ENCODE measurements at places on chromosomes 6 and 20.

- no peak for DNase-seq
These were observed 95.5 kb downstream of the ARHGAP18 start for GRCh38 chr6:129614464-129614863.

- no peak for DNase-seq
These were observed 183.7 kb downstream of the MBOAT1 start for GRCh38 chr6:20028562-20028961.

GRCh38 chr6:166714581-166714980 lies 87.5 kb upstream of the RPS6KA2 start:
- no peak for DNase-seq

DNA sequence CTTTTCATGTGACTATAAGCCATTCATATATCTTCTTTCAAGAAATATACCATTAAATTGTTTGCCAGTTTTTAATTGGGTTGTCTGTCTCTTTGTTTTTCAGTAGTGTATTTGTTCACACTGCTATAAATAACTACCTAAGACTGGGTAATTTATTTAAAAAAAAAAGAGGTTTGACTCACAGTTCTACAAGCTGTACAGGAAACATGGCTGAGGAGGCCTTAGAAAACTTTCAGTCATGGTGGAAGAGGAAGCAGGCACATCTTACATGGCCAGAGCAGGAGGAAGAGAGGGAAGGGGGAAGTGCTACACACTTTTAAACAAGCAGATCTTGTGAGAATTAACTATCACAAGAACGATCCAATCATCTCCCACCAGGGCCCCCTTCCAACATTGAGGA lies 255.3 kb downstream of the EPM2A start:
- DNase-seq, result no peak

GRCh38 chr6:47094241-47094925 lies 52.3 kb upstream of the ADGRF1 start:
- DNase-seq, result no peak

- DNase-seq, result no peak
These were observed 239.8 kb downstream of the PTPRT start for GRCh38 chr20:42949950-42950349.

DNA sequence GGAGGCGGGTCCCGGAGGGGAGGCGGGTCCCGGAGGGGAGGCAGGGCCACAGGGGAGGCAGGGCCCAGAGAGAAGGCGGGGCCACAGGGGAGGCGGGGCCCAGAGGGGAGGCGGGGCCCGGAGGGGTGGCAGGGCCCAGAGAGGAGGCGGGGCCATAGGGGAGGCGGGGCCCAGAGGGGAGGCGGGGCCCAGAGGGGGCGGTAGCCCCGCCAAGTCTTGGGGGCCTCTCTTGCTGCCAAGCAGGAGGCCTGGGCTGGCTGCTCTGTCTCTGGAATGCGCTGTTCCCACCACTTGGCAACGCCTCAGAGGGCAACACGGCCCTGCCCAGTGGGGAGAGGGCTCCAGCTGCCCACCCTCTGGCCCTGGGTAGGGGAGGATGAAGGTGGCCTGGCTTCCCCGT lies 80.5 kb downstream of the YTHDF1 start:
- no peak for DNase-seq

DNA sequence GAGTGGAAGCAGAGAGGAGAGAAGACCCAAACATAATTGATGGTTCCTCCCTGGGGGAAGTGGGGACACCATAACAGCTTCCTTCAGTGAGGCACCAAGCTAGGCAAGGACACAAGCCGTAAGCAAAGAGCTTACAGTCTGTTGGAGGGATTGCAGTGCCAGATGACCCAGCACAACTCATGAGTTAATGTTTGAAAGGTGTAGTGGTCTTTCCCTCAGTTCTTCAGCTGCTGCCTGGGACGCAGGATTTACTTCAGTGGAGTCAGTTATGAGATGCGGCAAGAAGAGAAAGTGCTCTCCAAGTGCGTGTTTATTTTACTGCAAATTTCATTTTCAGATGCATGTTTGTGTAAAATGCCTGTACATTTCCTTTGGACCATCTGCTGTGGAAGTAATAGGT lies 38.7 kb upstream of the SLC17A4 start:
- no peak for DNase-seq

DNA sequence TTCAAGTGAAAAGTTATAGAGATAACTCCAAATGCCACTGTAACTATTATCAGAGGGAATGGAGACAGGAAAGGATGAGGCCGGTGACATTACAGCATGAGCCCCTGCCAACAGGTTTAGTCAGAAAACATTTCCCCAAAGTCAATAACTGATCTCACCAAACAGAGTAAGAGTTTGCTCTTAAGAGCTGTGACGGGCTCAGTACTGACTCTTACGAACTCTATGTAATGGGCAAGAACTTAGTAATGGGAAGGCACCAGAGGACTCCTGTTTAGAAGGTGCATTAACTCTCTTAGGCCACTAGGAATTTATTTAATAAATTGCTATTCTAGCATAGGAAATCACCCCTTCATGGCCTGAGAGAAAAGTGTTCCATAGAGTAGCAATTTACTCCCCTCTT lies 76.8 kb downstream of the SAMD5 start:
- DNase-seq, result no peak

GRCh38 chr6:85594197-85594930 lies 706 bp upstream of the SNX14 start:
- DNase-seq, result no peak

- no peak for DNase-seq
These were observed 43.6 kb upstream of the FAM83B start for GRCh38 chr6:54802775-54803634.

DNA sequence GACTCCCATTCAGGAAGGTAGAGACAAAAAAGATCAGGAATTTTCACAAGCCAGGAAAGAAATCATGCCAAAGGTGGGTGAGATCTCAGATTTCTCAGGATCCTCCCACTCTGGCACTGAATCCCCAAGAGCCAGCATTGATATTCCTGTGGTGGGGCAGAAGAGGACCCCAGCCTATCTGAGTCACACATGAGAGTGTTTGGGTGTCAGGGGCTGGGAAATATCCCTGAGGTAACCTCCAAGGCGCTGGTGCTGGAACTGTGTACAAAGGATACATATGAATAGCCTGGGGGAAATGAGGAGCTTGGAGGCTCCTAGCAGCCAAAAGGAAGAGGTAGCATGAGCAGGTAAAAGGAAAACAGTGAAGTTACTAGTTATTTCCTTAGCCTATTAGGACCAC lies 369.4 kb downstream of the BTBD9 start:
- no peak for DNase-seq

DNA sequence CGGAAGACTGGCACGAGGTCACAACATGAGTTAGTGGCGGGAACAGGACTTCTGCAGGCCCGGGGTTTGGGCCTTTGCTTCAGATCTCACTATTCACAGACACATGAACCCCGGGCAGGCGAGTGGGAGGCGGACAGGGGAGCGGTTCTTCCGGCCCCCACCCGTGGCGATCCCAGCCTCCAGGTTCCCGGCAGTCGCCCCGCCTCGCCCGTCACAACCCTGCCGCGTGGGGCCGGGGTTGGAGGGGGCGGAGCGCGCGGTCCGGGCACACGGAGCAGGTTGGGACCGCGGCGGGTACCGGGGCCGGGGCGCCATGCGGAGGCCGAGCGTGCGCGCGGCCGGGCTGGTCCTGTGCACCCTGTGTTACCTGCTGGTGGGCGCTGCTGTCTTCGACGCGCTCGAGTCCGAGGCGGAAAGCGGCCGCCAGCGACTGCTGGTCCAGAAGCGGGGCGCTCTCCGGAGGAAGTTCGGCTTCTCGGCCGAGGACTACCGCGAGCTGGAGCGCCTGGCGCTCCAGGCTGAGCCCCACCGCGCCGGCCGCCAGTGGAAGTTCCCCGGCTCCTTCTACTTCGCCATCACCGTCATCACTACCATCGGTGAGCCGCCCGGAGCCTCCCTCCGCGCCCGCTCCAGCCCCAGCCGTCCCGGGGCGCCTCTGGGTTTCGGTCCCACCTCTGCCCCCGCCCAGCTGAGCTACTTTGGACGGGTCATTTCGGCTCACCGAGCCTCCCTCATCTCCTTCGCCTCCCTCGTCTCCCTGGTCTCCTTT lies at the start of gene KCNK15:
TSS of gene KCNK15 (plus strand) at position 268 of the 769 bp plus-strand sequence. CDS start at position 314, 46 bp downstream.
- peak; percentile 30 for DNase-seq

GRCh38 chr20:25239387-25240370 lies 8.2 kb upstream of the PYGB start:
- DNase-seq, result no peak

GRCh38 chr6:7580927-7581618 lies 8.9 kb upstream of the SNRNP48 start:
- DNase-seq, result no peak
